ENCODE measurements at places on chromosomes 6 and 20.

DNA sequence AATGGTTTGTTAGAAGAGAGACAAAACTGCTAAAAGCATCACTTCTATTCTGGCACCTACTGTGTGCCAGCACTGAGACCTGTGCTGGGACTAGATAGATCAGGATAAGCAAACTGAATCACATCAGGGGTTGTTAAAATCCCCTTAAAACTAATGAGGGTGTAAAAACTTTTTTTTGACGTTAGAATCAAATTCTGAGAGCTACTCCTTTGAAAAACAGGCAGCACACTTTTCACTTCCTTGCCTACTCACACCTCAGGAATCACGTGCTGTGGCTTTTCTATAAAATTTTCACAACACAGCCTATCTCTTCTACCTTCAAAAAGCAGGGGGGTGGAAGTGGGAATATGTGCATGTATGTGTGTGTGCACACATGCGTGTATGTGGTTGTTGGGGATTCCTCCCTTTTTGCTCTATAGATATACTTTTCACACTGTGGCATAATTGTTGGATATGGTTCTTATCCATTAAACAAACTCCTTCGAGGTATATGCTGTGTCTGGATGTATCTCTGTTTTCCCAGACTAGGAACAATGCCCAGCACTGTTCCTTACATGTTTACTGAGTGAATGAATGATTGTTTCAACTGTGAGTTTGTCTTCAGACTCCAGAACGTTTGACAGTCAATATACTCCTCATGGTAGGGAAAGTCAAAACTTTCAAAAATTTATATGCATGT is 105.4 kb downstream of the FYN start:
- no peak for DNase-seq

- no peak for DNase-seq
Measured at GRCh38 chr20:59141818-59142581, 21.6 kb upstream of the ZNF831 start.

- DNase-seq: no peak
Measured at GRCh38 chr6:53294611-53295010, 54.1 kb downstream of the ELOVL5 start.

DNA sequence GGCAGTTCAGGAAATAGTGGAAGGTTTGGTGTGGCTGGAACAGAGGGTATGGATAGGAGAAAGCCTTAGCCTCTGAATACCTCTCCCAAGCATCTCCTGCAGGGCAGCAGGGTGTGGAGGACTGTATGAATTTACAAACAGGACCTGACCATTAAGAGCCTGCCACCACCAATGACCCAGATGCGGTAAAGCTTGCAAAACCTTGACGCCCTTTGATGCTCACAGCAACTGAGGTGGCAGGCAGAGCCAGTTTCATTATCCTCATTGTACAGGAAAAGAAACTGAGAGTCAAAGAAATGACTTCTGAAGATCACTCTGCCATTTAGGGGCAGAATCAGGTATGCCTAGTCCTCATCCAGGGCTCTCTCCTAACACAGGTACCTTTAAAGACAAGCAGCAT is 2.4 kb downstream of the HM13 start:
- no peak for DNase-seq

DNA sequence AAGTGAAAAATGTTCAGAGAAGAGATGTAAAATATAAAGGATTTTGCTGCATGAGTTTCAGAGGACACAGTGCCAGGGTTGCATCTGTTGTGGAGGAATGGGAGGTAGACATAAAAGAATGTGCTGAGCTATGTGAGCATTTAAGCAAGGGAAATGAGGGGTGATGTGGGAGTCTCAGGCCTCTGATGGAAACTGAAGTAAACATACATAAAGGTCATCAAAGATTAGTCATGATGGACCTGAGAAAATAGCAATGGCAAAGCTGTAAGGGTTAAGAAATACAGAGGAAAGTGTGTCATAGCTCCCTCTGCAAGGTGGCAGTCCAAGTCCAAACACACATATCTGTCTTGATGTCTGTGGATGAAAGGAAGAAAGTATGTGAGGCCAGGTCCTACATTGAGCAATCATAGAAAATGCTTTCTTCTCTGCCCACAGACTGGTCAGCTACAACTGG is 306.6 kb upstream of the ECI2 start:
- DNase-seq: no peak

GRCh38 chr6:1553562-1554083 is 56.1 kb upstream of the FOXC1 start:
- no peak for DNase-seq

DNA sequence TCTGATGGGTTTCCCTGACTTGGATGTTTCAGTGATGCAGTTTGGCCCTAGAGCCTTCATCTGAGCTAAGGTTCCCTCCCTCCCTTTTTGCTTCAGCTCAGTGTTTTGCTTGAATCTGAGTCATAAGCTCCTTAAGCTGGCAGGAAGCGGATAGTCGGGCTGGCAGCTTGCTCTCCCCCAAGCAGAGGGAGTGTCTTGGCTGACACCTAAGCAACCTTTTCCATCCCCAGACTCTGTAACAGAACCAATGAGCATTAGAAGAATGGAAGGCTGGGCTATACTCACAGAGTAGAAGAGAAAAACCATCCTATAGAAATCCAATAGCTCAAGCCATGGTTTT is 98.3 kb downstream of the HAO1 start:
- no peak for DNase-seq

DNA sequence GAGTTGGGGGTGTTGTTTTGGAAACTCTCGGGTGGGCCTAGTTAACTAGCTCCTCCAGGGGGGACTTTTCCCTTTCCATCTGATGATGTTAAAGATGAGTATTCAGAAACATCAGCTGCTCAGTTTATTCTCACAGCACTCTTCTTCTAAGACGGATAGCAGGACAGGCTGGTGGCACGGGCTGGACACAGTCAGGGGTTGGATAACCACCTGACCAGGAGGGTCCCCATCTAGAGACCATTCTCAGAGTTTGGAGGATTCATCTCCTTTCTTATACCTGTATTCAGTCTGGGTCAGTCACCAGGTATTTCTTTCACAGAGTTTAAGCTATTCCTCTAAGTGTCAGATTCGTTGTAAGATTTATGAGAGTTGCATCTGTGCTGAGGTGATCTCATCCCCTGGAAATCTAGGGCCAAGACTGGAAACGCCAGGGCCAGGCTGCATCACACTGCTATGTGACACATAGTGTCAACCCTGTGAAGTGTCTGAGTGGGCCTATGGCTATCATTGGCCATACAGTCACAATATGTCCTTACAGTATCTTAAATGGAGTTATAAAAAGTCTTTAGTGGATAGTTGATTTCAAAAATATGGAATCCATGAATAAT is 111.7 kb downstream of the FAM50B start:
- no peak for DNase-seq

DNA sequence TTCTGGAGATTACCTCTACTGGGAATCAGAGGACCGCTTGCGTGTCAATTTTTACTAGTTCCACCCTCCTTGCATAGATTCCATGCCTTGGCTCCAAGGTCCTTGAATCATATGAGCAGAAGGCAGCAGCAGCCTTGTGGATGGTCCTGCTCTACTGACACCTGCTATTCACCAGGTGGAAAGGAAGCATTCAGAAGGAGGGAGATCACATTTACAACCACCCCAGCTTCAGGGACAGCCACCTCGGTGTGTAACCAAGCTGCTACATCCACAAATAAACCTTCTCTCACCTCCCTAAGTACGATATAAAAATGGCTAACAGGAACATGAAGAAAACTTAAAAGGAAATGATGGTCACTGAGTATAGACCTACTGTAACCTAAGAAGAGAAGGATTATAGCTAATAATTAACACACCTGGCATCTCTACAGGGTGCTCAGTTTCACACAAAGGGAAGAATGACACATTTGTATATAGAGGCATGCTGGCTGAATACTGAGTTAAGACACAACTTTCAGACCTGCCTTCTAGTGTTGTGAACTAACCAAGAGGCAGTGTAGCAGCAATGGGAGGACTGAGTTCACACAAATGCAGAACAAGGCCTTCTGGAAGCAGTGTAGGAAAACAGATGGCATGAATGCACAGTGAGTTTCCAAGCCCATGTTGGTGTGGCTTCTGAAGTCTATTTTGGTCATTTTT is 46.3 kb upstream of the SRPK1 start:
- no peak for DNase-seq

- no peak for DNase-seq
Measured at GRCh38 chr20:21944227-21944626, 238.8 kb downstream of the PAX1 start.

DNA sequence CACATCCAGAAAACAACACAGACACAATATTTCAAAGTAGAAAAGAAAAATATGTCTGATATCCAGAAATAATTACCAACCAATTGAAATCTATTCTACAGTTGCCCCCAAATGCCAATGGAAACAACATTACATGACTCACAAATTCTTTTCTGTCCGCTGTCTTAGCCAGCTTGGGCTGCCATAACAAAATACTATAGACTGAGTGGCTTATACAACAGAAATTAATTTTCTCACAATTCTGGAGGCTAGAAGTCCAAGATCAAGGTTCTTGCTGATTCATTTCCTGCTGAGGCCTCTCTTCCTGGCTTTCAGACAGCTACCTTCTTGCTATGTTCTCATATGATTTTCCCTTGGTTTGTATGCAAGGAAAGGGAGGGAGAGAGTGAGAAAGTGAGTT is 698.1 kb downstream of the DHX35 start:
- no peak for DNase-seq

DNA sequence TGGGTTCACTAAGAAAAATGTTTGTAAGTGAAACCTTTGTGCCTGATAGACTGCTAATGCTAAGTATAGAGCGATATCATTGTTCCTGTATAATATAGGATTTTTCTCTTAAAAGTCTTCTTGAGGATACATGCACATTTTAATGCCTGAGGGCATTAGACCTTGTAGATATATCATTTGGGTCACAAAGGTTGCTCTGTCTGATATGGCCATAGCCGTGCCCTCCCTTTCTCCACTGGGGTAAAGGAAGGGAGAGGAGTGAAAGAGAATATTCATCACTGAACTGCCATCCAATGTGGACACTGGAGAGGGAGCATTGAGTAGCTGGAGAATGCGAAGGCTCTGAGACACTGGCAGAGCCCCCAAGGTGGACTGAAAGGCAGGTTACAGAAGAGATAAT is 442.2 kb upstream of the SPTLC3 start:
- no peak for DNase-seq

DNA sequence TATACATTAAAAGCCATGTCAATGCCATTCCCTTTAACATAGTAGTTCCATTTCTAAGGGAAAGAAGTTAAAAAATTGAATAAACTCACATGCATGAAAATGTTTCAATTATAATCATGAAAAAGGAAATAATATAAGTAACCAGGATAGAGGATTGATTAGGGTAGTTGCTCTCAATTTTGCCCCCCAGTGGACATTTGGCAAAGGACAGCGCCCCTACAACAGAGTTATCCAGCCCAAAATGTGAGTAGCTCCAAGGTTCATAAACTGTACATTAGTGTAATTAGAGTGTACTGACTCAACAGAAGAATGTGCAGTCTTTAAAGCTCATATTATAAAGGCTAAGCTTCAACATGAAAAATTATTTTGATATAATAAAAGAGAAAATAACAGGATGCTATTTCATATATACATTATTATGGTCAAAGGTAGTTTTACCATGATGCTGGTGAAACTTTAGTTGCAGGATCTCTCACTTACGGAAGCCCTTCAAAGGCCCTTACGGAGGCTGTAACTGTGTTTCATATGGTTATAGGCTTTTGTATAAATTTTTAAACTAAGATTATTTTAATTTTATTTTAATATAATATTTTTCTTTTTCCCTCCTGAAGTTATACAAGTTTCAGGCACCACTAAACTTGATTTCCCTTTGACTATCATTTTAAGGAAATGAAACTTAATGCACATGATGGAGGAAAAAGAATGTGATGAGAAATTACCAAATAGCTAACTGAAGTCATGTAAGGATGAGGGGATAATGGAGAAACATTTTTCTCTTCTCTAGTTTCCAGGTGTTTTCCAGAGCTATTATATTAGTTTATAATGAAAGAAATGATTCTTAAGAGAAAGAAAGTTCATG is 403.6 kb downstream of the PLCB1 start:
- no peak for DNase-seq

GRCh38 chr20:35583636-35584560 is 31.7 kb upstream of the SPAG4 start:
- no peak for DNase-seq

GRCh38 chr6:10099529-10100140 is 315.2 kb downstream of the TFAP2A start:
- DNase-seq: no peak

DNA sequence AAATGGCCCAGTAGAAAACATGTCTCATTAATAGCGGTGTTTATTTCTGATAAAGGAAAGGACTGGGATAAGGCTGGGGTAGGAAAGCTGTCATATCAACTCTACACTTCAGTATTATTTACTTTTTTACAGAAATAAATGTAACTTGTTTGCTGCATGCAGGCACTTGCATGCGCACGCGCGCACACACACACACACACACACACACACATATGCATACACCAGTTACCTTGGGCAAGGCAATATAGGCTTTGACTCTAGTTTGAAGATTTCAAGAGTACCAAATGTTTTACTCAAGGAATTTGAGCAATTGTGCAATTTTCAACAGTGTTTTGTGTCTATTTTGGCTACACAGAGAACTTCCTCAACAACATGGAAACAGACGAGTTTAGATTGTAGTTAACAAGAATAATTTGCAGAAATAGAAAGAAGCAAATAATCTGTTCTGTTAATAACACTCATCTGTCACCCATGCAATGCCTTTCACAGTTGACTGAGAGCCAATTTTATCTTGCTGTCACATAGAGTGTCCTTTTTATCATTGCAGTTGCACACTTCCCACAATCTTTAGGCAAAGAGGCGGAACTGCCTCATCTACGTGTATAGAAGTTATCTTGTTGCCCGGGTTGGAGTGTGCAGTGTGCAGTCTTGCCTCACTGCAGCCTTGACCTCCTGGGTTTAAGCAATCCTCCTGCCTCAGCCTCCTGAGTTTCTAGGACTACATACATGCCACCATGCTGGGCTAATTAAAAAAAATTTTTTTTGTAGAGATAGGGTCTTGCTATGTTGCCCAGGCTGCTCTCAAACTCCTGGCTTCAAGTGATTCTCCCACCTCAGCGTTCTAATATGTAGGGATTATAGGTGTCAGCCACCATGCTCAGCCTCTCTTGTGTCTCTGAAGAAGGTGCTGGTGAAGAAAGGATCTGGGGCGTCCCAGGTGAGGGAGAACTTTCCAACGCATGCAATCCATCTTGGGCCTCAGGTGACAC is 74.8 kb upstream of the SHLD1 start:
- no peak for DNase-seq

DNA sequence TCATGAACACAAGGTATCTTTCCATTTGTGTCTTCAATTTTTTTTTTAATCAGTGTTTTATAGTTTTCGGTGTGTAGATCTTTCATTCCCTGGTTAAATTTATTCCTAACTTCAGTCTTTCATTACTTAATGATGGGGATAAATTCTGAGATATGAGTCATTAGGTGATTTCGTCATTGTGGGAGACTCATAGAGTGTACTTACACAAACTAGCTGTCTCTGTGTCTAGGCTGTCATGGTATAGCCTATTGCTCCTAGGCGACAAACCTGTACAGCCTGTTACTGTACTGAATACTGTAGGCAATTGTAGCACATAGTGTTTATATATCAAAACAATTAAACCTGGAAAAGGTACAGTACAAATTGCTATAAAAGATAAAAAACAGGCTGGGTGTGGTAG is 42.1 kb downstream of the SMAP1 start:
- DNase-seq: no peak

GRCh38 chr6:148648754-148649453 is 97.9 kb upstream of the UST start:
- no peak for DNase-seq

All from stimulated activated CD4-positive, alpha-beta T cell treated with anti-CD3 and anti-CD28 coated beads, Interleukin-12 subunit alpha, Interleukin-12 subunit beta, amount 100 ng/mL, for 48 hours (primary cell).